Neural progenitor cell (in vitro differentiated cells): ENCODE measurements at places on chromosomes 7 and 10. TPM values are rescaled to one million over a fixed set of nuclear protein-coding genes. Genes with fewer than 3 reads are reported as not detected.
A peak's percentile ranks its signal among the peaks of the same experiment; 100 is the strongest.

GRCh38 chr10:773562-774161 lies 84.2 kb upstream of the DIP2C start:
- no peak overlapping the region for H3K4me3 ChIP-seq
- H3K36me3 ChIP-seq = no peaks in the 10 kb centered on the region
- H3K27me3 ChIP-seq = no peaks in the 10 kb centered on the region
- no peaks in the 10 kb centered on the region for H3K4me1 ChIP-seq

DNA sequence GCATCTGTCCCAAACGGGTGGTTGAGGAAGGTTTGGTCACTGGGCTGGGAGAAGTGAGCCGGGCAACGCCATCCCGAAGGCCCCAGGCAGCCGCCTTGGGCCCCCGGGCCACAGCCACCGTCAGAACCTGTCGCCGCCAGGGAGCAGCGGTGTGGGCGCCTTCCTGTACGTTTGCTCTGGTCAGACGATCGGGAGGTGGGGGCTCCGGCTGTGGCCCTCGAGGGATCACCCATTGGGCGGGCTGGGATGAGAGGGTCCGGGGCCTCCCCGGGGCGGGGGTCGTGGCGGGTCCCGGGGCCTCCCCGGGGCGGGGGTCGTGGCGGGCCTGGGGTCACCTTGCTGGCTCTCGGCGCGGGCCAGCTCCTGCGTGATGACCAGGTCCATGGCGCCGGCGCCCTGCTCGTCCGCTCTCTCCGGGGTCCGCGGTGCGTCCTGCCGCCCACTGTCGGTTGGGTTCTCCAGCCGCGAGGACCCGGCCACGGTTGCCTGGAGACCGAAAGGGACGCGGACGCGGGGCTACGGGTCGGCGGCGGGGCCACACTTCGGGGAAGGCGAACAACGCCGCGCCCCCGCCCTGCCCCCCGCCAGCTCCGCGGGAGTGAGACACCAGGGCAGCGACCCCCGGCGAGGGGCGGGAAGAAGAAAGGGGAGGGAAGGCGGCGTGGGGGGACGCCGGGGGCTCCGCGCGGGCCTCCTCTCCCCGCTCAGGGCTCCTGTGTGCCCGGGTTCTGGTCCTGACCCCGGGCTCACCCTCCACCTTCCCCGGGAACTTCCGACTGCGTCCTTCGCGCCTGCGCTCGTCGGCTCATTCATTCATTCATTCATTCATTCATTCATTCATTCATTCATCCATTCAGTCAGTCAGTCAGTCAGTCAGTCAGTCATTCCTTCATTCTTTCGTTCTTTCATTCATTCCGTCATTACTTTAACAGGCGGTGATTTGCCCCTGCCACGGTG lies at the start of gene CFAP46:
Gene CFAP46 (minus strand): TSS at position 470 of the 957 bp plus-strand sequence. CDS start 86 bp downstream, at position 384.
- H3K4me3 ChIP-seq = peak within 1 kb of the TSS; percentile 58
- H3K4me1 ChIP-seq = peaks cover 3% of the 10 kb centered on the region
- DNase-seq = peak; percentile 86
- no peaks in the 10 kb centered on the region for H3K36me3 ChIP-seq
- peaks cover 34% of the 10 kb centered on the region for H3K27me3 ChIP-seq

The ECHDC3 gene
- 2.1 and 10.1 TPM in 2 replicates for total RNA-seq

DNA sequence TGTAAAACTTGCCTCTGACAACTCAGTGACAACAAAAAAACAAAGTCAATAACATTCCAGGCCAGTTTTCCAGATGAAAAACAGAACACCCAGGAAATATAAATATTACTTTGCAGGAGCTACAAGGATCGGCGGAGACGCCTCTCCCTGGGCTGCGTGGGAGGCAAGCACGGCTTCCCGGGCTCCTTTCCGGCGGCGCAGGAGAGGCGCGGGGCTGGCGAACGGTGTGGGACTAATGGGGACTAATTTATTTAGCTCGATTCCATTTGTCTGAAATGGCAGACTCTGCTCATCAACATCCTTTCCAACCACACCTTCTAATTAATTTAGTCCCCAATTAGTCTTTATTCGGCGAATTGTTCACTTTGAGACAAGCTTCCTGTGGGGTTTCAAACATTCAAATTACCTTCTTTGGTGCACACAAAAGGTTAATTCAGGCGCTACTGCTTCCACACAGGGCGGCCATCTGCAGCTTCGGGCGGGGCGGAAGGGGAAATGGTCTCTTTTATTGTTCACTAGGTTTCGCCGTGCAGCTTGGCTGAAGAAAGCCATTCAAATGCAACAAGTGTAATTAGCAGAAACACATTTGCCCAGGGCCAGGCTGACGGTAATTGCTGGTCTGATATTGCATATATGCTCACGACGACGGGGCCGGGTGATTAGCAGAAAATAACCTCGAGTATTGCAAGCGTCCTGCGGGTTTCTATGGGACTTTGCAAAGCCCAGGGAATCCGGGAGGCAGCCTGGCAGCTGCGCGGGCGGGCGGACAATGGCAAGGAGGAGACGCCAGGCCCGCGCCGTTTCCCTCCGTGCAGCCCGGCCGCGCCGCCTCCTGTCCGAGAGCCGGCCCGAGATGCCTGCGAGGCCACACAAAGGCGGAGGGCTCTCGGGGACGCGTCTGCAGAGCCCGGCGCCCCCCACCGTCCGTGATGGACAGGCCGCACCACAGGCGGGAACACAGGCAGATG lies 270.1 kb downstream of the PTPRN2 start:
- H3K27ac ChIP-seq = peak overlapping the region; percentile 91
- DNase-seq = peak; percentile 98
- H3K4me1 ChIP-seq = peaks cover 16% of the 10 kb centered on the region
- H3K36me3 ChIP-seq = no peaks in the 10 kb centered on the region

DNA sequence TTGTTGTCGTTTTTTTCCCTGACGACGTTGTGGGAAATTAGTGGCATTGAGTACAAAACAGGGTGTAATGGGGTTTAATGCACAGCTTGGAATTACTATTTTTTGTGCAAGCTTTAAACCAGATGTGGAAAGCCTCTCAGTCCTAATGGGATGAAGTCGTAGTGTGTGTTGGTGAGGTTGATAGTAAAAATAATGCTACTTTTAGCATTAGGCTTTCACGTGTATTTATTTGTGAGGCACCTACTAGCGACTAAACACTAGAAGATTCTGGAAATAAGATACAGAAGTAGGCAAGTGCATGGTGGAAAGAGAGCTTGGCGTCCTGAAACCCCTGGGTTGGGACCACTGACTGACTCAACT lies 588 bp upstream of the ORC5 start:
- H3K27me3 ChIP-seq = no peaks in the 10 kb centered on the region
- no peaks in the 10 kb centered on the region for H3K36me3 ChIP-seq
- H3K4me1 ChIP-seq = no peaks in the 10 kb centered on the region
- DNase-seq = no peak
